MM.1S (cell line): ENCODE measurements at places on chromosomes 6 and 20.

- DNase-seq = no peak
Measured at GRCh38 chr6:73143551-73143950, 81.7 kb downstream of the KHDC1L start.

- no peak for DNase-seq
Measured at GRCh38 chr20:46359233-46359751, 47.1 kb downstream of the ELMO2 start.

DNA sequence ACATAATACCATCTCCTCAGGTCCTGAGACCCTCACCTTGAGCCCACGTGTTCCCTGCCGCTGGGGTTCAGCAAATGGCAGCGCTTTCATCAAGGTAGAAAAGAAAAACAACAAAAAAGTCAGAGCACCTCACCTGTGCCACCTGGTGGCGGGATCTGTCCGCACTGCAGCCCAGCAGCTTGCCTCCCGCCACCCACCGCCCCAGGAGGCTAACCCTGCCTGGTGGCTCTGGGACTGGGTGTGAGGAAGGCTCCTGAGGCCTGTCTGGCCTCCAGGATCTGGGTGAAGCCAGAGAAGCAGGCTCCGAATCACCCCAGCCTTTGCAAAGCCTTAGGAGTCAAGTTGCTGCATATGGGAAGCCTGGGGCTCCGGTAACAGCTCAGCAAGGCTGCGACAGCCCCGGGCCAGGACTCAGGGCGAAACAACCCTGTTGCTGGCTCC, 270.8 kb downstream of the BMP7 start:
- DNase-seq = peak; percentile 56

- no peak for DNase-seq
Measured at GRCh38 chr6:35590622-35591066, 77.9 kb upstream of the TULP1 start.

- DNase-seq = no peak
Measured at GRCh38 chr6:56714273-56714672, 71.6 kb upstream of the DST start.

- no peak for DNase-seq
Measured at GRCh38 chr6:71335544-71335943, 46.9 kb downstream of the OGFRL1 start.

- no peak for DNase-seq
Measured at GRCh38 chr6:134082191-134082590, 29.8 kb upstream of the SLC2A12 start.

- no peak for DNase-seq
Measured at GRCh38 chr6:115456848-115457247, 603.8 kb downstream of the FRK start.

GRCh38 chr20:23325107-23325506, 25.5 kb upstream of the NXT1 start:
- DNase-seq = no peak
